ENCODE measurements at places on chromosomes 5 and 9. TPM values are rescaled to one million over a fixed set of nuclear protein-coding genes. Genes with fewer than 3 reads are reported as not detected.
A peak's percentile ranks its signal among the peaks of the same experiment; 100 is the strongest.

Gene ZNF608
- 0.14 TPM for total RNA-seq

Gene BTNL8
- total RNA-seq: not detected

Gene MACIR
- 1.6 TPM for total RNA-seq

Gene PFN3
- not detected for total RNA-seq

Gene SLC36A3
- total RNA-seq: not detected

Gene DMRTA1
- total RNA-seq: not detected

- no peaks in the 10 kb centered on the region for H3K4me1 ChIP-seq
- no peaks in the 10 kb centered on the region for H3K36me3 ChIP-seq
- no peaks in the 10 kb centered on the region for H3K27me3 ChIP-seq
- no peak for DNase-seq
These were observed 142.8 kb upstream of the PDE4D start for GRCh38 chr5:60036192-60036938.

- DNase-seq: no peak
- H3K36me3 ChIP-seq: no peaks in the 10 kb centered on the region
- no peaks in the 10 kb centered on the region for H3K4me1 ChIP-seq
- H3K27me3 ChIP-seq: no peaks in the 10 kb centered on the region
These were observed 12.4 kb downstream of the SMAD5 start for GRCh38 chr5:136145030-136145429.

- peak overlapping the region; percentile 59 for H3K27ac ChIP-seq
- no peaks in the 10 kb centered on the region for H3K27me3 ChIP-seq
- peaks cover 60% of the 10 kb centered on the region for H3K4me1 ChIP-seq
- H3K4me3 ChIP-seq: peak overlapping the region; percentile 9
- peaks cover 28% of the 10 kb centered on the region for H3K36me3 ChIP-seq
These were observed 4.8 kb downstream of the USP20 start for GRCh38 chr9:129840034-129840433.

- H3K36me3 ChIP-seq: no peaks in the 10 kb centered on the region
- no peaks in the 10 kb centered on the region for H3K27me3 ChIP-seq
- H3K4me3 ChIP-seq: no peak overlapping the region
These were observed 663.8 kb upstream of the CDH9 start for GRCh38 chr5:27701931-27702903.

- no peak within 1 kb of the TSS for H3K27ac ChIP-seq
- no peak within 1 kb of the TSS for H3K4me3 ChIP-seq
- no peaks in the 10 kb centered on the region for H3K36me3 ChIP-seq
- H3K27me3 ChIP-seq: peaks cover 2% of the 10 kb centered on the region
These were observed at the start of gene FAM240B for GRCh38 chr9:38720083-38720745. Gene FAM240B, minus strand, starts transcription at chr9:38720133. Its CDS starts 16,134 bp downstream, at chr9:38703999.

DNA sequence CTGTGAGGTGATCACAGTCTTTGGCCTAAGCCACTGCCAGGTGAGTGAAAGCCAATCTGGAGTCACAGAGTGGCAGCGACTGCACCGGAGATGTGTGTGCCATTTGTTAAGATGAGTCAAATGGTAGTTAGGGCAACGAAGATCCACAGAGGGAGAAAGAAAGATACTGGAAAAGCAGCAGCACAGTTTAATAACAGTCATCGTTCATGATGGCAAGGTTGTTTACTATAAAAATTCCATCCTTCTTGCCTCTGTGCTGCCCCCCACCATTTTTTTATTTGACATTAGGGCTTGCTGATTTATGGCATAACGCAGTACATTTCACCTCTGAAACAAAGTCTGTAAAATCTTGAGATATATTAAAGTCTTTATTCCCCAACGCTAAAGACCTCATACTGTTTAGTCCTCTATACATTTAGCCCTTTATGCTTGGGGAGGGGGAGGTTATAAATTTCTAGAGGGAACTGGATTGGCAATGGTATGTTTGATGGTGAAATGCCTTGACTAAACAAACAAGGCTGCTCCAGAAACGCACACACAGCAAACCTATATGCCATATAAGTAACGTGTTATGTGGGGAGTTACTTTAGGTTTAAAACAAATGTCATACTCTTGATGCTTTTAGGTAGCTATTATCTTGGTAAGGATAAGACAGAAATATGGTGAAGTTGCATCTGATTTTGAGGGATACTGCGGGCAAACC lies 55.8 kb upstream of the ABL1 start:
- no peaks in the 10 kb centered on the region for H3K4me1 ChIP-seq
- no peak for DNase-seq
- H3K27me3 ChIP-seq: no peaks in the 10 kb centered on the region
- H3K27ac ChIP-seq: no peak overlapping the region

DNA sequence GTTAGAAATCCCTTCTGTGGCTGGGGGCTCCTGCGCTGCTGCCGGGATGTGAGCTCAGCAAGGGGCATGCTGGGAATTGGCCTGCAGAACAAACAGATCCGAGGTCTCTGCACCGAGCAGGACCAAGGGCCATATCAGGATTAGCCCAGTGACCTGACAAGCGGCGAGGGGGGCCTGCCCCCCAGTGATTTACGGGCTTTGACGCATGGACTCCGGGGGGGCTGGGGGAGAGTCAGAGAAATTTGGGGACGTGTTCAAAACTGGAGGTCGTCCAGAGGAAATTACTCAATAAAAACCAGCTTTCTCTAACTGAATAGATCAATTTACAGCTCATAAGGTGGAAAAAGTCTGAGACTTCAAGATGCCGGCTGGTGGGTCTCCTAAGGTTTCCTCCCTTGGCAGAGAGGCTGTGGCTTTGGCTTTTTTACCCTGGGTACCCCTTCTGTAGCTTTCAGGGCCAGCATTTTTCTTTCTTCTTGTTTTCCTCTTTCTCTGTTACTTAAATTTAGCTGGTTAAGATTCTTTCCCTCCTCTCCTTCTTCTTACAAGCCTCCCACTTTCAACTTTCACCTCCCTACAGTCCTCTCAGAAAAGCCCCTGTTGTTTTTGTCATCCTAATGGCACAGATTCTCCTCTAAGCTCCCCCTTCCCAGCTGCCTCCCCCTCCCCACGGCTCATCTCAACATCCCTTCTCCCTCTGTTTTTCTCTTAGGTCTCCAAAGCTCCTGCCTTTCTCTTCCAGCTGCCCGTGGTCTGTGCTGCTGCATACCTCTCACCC lies 551.0 kb downstream of the CCDC171 start:
- no peaks in the 10 kb centered on the region for H3K36me3 ChIP-seq
- no peak overlapping the region for H3K4me3 ChIP-seq
- H3K27ac ChIP-seq: no peak overlapping the region

GRCh38 chr9:16551692-16552091 lies 318.8 kb downstream of the BNC2 start:
- no peaks in the 10 kb centered on the region for H3K27me3 ChIP-seq
- H3K36me3 ChIP-seq: no peaks in the 10 kb centered on the region
- no peaks in the 10 kb centered on the region for H3K4me1 ChIP-seq
- no peak overlapping the region for H3K4me3 ChIP-seq

GRCh38 chr9:2809692-2810419 lies 34.0 kb downstream of the PUM3 start:
- H3K4me1 ChIP-seq: no peaks in the 10 kb centered on the region
- peaks cover 69% of the 10 kb centered on the region for H3K36me3 ChIP-seq
- H3K27ac ChIP-seq: no peak overlapping the region
- H3K27me3 ChIP-seq: no peaks in the 10 kb centered on the region
- no peak for DNase-seq

- no peaks in the 10 kb centered on the region for H3K27me3 ChIP-seq
- H3K27ac ChIP-seq: no peak overlapping the region
These were observed 136.3 kb upstream of the BASP1 start for GRCh38 chr5:17081142-17081541.

DNA sequence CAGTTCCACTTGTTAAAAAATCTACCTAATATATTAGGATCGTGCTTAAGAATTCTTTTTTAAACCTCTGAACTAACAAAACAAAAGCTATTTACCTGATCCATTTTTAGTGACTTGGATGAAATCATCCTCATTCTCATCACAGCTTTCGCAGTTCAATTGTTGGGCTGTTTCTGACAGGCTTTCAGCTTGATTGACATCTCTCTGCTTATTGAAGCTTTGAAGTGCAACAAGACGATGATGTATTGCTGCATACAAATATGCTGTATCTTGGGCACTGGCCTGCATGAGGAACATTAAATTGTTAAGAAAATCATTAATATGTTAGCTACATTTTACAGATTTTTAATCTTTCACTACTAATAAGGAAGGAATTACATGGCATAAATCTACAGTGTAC lies 9.5 kb upstream of the NADK2 start:
- no peak for DNase-seq
- no peak overlapping the region for H3K4me3 ChIP-seq
- H3K27me3 ChIP-seq: no peaks in the 10 kb centered on the region
- no peaks in the 10 kb centered on the region for H3K36me3 ChIP-seq

DNA sequence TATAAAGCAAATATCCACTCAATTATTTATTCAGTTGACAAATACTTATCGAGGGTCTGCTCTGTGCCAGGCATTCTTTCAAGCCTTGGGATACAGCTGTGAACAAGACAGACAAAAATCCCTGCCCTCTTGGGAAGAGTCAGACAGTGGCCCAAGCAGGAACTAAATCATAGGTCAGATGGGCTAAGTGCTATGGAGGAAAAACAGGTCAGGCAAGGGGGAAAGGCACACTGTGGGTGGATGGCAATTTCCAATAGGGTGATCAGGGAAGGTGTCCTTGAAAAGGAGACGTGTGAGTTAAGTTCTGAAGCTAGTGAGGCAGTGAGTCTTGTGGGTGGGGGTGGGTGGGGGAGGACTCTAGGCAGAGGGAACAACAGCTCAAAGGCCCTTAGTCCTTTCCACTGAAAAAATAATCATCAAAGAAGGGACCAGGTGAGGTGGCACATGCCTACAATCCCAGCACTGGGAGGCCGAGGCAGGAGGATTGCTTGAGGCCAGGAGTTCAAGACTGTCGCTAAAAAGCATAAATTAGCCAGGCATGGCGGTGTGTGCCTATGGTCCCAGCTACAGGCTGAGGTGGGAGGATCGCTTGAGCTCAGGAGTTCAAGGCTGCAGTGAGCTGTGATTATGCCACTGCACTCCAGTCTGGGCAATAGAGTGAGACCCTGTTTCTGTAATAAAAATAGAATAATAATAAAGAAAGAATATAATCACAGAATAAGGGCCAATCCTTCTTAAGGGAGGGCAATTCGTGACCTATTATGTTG lies 95.2 kb upstream of the CPEB4 start:
- DNase-seq: no peak
- H3K36me3 ChIP-seq: no peaks in the 10 kb centered on the region
- H3K4me3 ChIP-seq: no peak overlapping the region

DNA sequence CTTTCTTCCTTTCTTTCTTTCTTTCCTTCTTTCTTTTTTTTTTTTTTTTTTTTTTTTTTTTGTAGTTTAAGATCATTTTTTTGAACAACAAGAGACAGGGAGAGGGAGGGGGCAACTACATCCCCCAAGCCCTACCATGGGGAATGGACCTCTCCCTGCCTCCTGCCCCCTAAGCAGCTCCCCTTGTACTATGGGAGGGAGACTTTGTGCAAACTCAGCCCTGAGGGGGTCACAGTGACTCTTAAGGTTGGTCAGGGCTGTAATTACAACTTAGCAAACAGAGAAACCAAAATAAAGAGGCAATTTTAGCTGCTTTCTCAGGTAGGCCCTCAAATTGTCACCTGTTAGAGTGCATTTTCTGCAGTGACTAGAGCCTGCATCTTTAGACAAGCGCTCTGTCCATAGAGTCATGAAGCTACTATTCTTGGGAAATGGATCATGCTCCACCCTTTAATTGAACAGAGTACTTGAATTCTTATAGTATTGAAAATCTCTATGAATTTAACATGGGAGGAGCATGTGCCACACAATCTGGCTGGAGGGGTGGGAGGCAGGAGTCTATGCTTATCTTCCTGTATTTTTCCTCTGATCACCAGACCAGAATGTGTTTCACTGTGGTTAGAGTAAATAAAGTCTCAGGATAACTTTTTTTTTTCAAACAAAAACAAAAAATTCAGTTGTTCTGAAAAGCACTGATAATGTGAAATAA lies 24.3 kb upstream of the PIK3R1 start:
- no peak overlapping the region for H3K4me3 ChIP-seq
- H3K4me1 ChIP-seq: peaks cover 4% of the 10 kb centered on the region
- no peaks in the 10 kb centered on the region for H3K36me3 ChIP-seq

GRCh38 chr5:99054972-99055371 lies 126.2 kb upstream of the CHD1 start:
- no peaks in the 10 kb centered on the region for H3K36me3 ChIP-seq
- DNase-seq: no peak
- peaks cover 4% of the 10 kb centered on the region for H3K4me1 ChIP-seq
- no peaks in the 10 kb centered on the region for H3K27me3 ChIP-seq
- H3K27ac ChIP-seq: no peak overlapping the region

DNA sequence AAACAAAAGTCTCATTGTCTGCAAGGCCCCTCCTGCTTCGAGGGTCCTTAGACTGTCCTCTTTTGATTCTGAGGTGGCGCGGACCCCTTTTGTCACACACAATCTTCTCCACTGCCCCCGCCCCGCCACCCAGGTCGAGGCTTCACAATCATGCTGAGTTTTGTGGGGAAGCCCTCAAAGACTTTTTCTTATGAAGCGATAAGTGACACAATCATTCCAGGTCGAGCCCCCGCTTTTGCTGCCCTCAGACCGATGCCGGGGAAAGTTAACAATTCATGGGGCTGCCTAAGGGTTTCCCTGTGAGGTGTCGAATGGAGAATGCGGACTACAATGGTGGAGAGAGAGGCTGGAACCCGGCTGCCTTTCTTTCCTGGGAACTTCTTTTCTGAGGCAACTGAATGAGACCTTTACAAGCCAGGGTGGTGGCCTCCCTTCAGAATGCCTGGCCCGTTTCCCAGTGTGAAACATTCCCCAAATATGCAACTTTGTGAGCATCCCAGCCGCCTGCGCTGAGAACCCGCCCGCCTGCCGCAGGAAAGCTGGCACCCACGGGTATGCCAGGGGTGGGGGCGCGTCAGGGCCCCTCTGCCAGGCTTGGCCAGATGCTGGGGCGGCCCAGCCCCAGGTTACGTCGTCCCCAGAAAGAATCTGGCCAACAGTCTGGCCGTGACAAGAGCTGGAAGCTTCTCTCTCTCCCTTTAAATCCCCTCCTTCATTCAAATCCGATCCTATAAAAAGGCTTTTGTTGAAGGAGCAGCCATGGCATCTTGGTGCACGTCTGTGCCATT lies 71.9 kb downstream of the MAP1B start:
- H3K4me3 ChIP-seq: no peak overlapping the region
- DNase-seq: no peak
- peaks cover 5% of the 10 kb centered on the region for H3K27me3 ChIP-seq
- no peaks in the 10 kb centered on the region for H3K36me3 ChIP-seq
- H3K4me1 ChIP-seq: no peaks in the 10 kb centered on the region

DNA sequence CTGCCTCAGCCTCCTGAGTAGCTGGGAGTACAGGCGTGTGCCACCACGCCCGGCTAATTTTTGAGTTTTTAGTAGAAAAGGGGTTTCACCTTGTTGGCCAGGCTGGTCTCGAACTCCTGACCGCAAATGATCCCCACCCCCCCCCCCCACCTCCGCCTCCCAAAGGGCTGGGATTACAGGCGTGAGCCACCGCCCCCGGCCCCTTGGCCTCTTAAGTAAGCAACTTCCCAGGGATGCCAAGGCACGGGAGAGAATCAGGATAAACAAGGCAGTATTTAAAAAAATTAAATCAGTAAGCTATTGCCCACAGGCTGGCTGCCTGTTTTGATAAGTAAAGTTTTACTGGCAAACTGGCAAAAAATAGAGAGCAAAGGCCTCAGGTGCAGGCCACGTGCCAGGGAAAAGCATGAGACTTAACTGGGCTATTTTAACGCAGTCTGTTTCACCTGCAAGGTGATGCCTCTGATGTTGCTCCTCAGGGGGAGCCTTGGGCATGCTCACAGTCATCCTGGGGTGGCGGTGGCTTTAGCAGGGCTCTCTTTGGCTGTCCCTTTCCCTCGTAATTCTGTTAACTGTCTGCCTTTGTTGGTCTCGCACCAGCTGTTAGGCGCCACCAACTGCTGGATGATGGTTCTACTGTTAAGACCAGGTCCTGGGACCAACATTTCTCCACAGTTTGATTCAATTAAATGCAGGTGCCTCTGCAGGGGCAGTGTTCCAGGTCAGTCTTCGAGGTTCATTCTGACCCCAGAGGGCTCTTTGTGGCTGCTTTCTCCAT lies 19.4 kb upstream of the RNF130 start:
- H3K27me3 ChIP-seq: no peaks in the 10 kb centered on the region
- H3K4me1 ChIP-seq: peaks cover 19% of the 10 kb centered on the region
